ENCODE measurements at places on chromosomes 3 and 15.

DNA sequence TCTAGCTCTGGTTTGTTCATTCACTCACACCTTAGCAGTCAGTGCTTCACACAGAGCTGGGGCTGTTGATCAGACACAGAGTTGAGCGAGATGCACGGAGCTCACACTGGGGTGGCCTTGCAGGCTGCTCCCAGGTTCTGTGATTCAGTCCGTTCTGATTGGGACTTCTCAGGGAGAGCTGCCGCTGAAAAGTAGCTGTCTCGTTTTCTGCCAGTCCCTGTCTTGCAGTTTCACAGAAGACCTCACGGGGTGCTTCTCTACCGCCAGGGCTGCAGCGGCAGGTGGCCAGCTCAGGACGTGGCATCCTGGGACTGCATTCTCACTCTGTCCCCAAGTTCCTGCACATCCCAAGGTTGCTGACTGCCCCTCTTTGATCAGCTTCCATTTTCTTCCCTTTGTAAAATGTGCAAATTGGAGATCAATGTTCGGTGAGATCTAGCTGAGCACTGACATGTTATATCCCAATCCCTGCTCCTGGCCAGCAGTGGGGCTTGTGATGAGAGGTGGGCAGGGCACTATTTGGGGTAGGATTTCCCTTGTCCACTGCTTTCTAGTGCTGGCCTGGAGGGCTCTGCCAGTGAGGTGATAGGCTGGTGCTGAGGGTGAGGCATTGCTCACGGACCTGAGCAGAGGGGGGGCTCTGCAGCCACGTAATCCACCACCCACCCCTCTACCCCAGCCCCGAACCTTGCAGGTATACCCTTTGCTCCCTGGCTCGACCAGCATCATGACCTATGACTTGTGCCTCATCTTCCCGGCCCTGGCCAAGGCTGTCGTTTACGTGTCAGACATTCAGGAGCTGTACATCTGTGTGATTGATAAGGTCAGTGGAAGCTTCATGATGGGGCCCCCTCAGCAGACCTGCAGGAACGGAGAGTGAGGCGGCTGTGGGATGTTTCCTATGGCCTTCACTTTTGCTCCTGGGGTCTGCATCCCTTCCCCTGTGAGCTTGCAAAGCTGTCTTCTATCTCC is 5.3 kb upstream of the TXNRD3 start:
- DNase-seq = no peak

DNA sequence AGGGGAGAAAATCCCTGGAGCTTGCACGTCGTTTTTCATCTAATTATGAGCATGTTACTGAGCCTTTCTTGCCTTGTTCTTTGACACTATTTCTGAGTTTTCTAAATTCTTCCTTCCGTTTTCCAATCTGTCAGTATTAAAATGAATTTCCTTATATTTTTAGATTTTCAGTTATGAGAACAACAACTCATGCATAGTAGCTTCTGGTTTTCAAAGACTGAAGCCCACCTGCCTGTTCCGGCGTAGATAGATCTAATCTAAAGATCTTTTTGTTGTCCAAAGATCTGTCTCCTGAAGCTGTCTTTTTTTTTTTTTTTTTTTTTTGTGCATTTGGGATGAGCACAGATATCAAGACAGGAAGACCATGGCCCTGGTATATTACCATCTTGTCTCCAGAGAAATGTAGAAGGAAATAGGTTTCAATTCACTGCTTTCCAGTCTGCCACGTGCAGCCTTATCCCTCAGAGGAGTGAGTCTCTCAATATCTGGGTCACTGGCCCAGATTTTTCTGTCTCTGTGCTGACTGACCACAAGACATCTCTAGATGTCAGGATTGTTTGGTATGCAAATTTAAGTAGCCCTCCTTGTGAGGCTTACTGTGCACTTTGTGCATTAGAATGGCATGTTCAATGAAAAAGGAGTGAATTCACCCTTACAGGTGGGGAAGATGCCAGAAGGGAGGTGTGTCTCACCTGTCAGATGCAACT is 222.3 kb upstream of the TMC3 start:
- DNase-seq = no peak

GRCh38 chr15:47908950-47909670 is 191.8 kb downstream of the SEMA6D start:
- no peak for DNase-seq

DNA sequence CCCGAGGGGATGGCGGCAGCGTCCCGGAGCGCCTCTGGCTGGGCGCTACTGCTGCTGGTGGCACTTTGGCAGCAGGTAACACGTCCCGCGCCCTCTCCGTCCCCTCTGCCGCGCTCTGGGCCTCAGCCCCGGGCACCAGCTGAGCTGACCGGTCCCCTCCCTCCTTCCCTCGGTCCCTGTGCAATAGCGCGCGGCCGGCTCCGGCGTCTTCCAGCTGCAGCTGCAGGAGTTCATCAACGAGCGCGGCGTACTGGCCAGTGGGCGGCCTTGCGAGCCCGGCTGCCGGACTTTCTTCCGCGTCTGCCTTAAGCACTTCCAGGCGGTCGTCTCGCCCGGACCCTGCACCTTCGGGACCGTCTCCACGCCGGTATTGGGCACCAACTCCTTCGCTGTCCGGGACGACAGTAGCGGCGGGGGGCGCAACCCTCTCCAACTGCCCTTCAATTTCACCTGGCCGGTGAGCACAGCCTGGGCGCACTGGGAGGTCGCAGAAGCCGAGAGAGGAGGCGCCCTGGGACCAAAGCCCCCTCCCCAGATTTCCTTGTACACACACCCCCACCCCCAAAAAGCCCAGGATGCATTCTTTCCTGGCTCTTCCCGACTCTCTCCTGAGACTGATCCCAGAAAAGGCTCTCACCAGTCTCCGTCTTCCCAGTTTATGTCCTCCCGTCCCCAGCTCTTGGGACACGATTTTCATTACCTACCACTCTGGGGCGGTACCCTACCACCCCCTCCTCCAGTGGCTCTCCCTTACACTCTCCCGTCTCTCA is 705 bp downstream of the DLL4 start:
- DNase-seq = peak; percentile 35

GRCh38 chr15:92899601-92899947 is 550 bp upstream of the CHD2 start:
- no peak for DNase-seq

DNA sequence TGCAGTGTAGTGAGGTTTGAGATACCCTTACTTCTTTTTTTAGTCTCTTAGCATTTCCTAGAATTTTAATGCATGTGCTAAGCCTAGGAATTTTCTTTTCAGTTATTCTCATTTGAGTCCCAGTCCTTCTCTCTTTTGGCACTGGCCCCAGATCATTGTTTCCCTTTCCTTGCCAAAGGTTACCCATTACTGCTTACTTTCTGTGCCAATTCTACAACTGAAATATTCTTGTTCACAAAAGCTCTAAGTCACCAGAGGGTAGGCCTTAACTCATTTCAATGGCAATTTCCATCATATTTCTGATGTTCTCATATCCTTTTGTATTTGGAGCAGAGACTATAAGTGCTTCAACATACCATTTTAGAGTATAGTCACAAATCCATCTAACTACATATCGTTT is 199.6 kb upstream of the CBLB start:
- no peak for DNase-seq

DNA sequence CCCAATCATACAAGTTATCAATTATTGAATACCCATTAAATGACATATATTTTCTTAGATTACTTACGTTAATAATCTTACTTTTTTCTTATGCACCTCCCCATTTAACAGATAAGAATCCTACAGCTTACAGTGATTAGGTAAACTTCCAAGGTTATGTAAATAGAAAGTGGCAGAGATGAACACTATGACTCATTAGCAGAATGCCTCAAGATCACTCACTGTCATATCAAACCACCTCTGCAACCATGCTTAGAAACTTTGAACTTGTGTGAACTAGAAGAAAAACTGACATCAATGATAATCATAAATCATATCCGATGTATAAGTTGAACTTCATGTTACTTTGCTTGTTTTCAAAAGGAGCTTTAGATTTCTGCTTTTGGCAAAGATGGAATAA is 911.6 kb upstream of the ARPP21 start:
- DNase-seq = no peak

DNA sequence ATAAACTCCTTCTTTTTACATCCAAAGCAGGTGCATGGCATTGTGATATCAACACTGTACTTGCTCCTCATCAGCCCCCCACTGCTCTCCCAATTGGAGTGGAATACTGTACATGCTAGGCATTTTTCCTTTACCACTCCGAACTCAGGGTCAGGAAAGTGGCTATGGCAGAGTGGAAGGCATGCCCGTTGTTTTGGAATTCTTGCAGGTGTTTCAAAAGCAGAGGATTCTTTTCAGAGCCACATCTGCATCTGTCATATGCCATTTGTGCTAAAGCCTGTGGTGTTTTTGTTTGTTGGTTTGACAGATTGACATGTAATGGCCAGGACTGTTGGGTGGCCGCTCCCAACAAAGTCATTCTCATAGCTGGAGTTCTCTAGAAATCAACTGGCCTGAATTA is 41.7 kb downstream of the SOX2 start:
- no peak for DNase-seq

GRCh38 chr3:57036952-57037351 is 23.5 kb upstream of the SPATA12 start:
- no peak for DNase-seq

- DNase-seq = no peak
Observed at GRCh38 chr15:50627351-50628055, 59.1 kb downstream of the TRPM7 start.

DNA sequence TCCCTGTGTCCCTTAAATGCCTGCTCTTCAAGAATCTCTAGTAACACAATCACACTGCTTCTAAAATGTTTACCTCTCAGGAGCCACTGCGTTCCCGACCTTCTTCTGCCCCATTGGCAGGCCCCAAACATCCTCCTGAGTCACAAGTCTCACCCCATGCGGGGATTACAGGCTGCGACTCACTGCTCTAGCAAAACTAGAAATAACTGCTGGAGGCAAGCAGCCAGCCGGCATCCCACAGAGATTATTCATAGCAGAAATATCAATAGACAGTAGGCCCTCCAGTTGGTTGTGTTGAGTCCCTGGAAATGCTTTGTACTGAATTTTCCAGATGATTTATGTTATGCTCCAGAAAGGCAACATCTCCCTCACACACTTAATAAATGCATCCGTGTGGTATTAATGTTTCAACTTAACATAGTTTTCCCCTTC is 64.8 kb downstream of the RFTN1 start:
- peak; percentile 97 for DNase-seq

- no peak for DNase-seq
Observed at GRCh38 chr15:34853001-34853758, 57.8 kb upstream of the ACTC1 start.

GRCh38 chr3:36063992-36064391 is 316.3 kb upstream of the STAC start:
- DNase-seq = no peak

GRCh38 chr3:120081719-120082118 is 12.5 kb downstream of the GSK3B start:
- no peak for DNase-seq

GRCh38 chr3:145313751-145314150 is 847.2 kb downstream of the PLOD2 start:
- no peak for DNase-seq

GRCh38 chr3:40309418-40309924 is at the start of gene EIF1B:
TSS of gene EIF1B (plus strand) at chr3:40309707. CDS start at chr3:40309942, 235 bp downstream.
- DNase-seq = peak; percentile 98

GRCh38 chr15:26443321-26443720 is 329.5 kb downstream of the GABRB3 start:
- DNase-seq = no peak

- DNase-seq = no peak
Observed at GRCh38 chr15:29430831-29431230, 161.2 kb upstream of the NSMCE3 start.

GRCh38 chr15:81293728-81294515 is 30.0 kb downstream of the STARD5 start:
- no peak for DNase-seq

- DNase-seq = no peak
Observed at GRCh38 chr3:58085616-58086015, 77.4 kb downstream of the FLNB start.

GRCh38 chr15:67955252-67955651 is 98.9 kb upstream of the PIAS1 start:
- DNase-seq = no peak

- DNase-seq = no peak
Observed at GRCh38 chr3:189954733-189955665, 165.7 kb downstream of the P3H2 start.

DNA sequence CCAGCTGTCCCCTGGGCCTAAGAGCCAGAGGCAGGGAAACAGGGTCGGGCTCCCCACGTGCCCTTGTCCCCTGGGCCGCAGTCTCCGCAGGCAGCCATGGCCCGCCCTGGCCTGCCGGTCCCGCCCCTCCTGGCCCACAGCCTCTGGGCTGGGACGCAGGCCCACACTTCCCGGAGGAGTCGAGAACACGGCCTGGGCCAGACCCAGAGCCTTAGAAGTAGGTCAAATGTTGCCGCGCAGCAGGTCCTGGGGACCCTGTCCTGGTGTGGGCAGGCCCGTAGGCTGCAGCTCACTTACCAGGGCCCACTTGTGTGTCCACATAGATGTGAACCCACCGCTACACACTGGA is 4.3 kb upstream of the MYL3 start:
- no peak for DNase-seq

DNA sequence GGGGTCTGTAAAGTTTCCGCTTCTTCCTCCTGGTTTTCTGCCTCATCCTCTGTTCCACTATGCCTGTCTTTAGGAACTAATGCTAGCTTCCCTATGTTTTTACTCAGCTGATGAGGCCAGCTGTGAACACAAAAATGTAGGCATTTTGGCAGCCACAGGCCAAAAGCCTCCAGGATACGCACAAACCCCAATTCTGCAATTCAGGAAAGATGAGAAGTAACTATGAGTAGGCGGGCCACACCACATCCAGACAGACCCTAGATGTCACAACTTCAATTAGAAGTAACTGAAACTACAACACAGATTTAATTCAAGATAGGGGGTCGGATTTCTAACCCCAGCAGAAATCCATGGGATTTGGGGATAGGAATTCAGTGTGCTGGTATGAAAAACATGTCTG is 11.9 kb downstream of the CA12 start:
- DNase-seq = no peak

DNA sequence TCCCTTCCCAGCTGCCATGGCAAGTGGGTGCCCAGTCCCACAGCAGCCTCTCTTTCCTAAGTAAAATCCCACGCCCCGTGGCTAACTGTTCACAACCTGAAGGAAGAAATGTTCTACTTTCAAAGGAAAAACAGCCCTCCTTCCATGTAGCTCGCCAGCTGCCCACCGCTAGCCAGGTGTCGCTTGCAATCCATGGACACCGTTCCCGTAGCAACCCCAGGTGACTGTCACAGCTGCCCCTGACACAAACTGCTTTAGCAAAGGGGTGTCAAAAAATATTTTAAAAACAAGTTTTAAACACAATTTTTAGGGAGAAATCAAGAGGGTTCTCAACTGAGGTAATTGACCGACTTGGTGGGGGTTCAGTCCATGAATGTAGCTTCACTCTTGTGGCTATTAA is 21.0 kb upstream of the CGNL1 start:
- no peak for DNase-seq

GRCh38 chr3:184597829-184598573 is 36.4 kb downstream of the EPHB3 start:
- no peak for DNase-seq

DNA sequence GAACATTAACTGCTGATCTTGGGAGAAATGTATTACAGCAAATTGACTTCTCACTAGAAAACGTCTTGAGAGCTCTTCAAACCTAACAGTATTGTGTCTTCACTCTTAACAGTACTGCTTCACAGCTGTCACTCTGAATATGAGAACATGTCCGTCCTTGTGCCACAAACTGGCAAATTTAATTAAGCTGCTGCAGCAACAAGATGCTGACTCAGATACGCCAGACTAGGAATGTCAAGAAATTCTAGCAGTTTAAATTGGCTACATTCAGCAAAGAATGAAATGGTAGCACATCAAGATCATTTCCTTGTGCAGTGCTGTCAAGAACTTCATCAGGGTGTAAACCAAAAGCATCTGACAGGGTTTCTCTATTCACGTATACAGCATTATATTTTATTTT is 7.6 kb downstream of the ICE2 start:
- DNase-seq = no peak

- DNase-seq = no peak
Observed at GRCh38 chr3:56724676-56725075, 41.6 kb upstream of the TASOR start.

Data from brain microvascular endothelial cell (primary cell).